ENCODE measurements at places on chromosomes 1 and 21.
A peak's percentile ranks its signal among the peaks of the same experiment; 100 is the strongest.

DNA sequence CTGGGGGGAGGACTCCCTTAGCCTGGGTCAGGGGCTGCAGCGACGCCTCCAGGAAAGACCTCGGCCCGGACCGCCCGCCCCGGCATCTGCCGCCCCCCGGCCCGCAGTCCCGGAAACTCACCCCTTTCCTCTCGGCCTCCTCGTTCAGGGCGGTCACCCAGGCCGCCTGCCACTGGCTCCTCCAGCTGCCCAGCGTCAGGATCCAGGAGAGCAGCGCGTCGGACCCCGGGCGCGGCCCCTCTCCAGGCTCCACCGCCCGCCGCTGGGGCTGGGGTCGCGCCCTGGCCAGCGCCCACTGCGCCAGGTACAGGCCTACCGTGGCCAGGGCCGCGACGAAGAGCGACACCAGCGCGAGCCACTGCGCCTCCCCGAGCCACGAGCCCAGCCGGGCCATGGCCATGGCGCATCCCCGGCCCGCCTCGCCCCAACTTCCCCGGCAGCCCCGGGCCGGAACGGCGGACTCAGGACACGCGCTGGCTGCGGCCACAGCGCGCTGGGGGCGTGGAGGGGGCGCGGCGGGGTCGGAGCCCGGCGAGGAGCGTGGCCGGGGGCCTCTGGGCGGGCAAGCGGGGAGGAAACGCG, 478 bp downstream of the C2CD2 start:
- no peaks in the 10 kb centered on the region for H3K27me3 ChIP-seq
- peak overlapping the region; percentile 96 for H3K4me3 ChIP-seq
- DNase-seq = no peak
- peak overlapping the region; percentile 86 for H3K27ac ChIP-seq

GRCh38 chr1:223035724-223036478, 107.1 kb downstream of the TLR5 start:
- no peak overlapping the region for H3K27ac ChIP-seq
- no peaks in the 10 kb centered on the region for H3K27me3 ChIP-seq
- H3K36me3 ChIP-seq = no peaks in the 10 kb centered on the region
- DNase-seq = no peak
- H3K4me1 ChIP-seq = peaks cover 13% of the 10 kb centered on the region
- no peak overlapping the region for H3K4me3 ChIP-seq

GRCh38 chr1:212683357-212683722, 16.3 kb downstream of the BATF3 start:
- no peaks in the 10 kb centered on the region for H3K27me3 ChIP-seq
- no peaks in the 10 kb centered on the region for H3K36me3 ChIP-seq
- H3K4me1 ChIP-seq = no peaks in the 10 kb centered on the region
- H3K4me3 ChIP-seq = no peak overlapping the region
- no peak overlapping the region for H3K27ac ChIP-seq

- no peaks in the 10 kb centered on the region for H3K36me3 ChIP-seq
- H3K4me1 ChIP-seq = no peaks in the 10 kb centered on the region
- H3K4me3 ChIP-seq = no peak overlapping the region
- DNase-seq = no peak
- H3K27ac ChIP-seq = no peak overlapping the region
Measured at GRCh38 chr1:209527372-209527771, 56.1 kb upstream of the CAMK1G start.

DNA sequence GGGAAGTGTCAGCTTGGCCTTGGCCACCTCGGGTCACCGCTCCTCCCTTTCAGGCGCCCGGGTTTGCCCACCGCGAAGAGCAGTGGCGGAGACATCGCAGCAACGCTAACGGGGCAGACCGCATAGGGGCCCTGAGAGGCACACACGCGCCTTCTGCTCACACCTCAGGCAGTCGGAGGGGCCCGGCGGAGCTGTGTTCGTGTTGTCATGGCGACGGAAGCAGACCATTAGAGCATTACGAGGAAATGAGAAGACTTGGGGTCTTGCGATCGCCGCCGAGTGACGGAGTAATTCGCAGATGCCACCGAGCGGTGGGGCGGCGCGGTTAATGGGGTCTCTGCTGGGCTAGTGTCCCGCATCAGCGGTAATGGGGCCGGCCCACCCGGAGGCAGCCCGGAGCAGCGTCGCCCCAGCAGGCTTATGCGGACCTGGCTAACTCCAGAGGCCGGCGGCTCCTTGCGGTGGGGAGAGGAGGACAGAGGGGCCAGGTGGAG, 144.1 kb downstream of the TNR start:
- no peaks in the 10 kb centered on the region for H3K4me1 ChIP-seq
- no peak for DNase-seq
- no peaks in the 10 kb centered on the region for H3K27me3 ChIP-seq
- H3K27ac ChIP-seq = no peak overlapping the region

DNA sequence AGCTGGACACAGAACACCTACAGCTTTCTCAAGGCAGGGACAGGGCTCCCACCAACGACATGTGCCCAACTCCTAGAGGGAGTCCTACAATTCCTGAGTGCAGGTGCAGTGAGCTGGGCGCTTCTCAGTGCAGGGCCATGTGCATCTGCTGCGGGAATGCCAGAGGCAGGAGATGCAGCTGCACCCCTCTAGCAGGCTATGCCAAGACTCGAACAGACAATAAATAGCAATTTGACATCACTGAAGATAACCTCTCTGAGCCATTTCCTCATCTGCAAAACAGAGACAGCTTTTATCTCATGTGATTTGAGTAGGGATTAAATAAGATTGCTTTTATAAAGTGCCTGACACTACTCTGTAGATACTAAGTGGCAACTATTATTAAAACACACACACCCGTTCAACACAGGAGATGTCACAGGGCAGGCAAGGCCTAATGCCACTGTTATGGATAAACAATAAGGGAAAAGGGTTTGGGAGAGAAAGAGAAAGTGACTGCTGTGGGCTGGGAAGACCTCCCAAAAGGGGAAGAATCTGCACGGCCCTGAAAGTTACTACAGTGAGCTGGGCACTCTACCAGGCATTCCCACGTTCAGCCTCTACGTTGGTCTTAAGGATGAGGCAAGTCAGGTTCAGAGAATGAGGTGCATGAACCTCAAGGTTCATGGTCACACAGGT, 5.7 kb downstream of the SLC9A1 start:
- H3K27me3 ChIP-seq = no peaks in the 10 kb centered on the region
- H3K4me3 ChIP-seq = no peak overlapping the region
- peaks cover 47% of the 10 kb centered on the region for H3K4me1 ChIP-seq
- peak overlapping the region; percentile 25 for H3K27ac ChIP-seq

DNA sequence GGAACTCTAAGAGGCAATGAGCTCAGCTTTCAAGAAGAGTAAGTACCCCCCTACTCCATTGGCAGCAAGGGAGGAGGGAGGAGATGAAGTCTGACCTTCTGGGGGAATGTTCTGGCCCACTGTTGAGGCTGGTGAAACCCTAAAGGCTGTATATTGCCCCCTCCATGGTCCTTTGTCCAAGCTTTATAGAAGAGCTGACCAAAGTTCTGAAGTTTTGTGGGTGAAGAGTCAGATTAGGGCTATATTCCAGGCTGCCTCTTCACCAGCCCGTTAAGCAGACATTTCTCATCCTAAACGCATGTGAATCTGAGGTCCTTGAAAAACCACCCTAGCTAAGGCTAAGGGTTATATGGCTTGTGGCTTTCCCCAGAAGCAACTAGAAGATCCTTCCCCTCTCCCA, 1.4 kb downstream of the C1orf94 start:
- no peaks in the 10 kb centered on the region for H3K36me3 ChIP-seq
- H3K4me1 ChIP-seq = no peaks in the 10 kb centered on the region
- no peak for DNase-seq
- H3K27me3 ChIP-seq = peaks cover 9% of the 10 kb centered on the region

- H3K27ac ChIP-seq = no peak overlapping the region
- no peaks in the 10 kb centered on the region for H3K4me1 ChIP-seq
- no peak for DNase-seq
Measured at GRCh38 chr1:2448098-2448445, 28.0 kb upstream of the PLCH2 start.

DNA sequence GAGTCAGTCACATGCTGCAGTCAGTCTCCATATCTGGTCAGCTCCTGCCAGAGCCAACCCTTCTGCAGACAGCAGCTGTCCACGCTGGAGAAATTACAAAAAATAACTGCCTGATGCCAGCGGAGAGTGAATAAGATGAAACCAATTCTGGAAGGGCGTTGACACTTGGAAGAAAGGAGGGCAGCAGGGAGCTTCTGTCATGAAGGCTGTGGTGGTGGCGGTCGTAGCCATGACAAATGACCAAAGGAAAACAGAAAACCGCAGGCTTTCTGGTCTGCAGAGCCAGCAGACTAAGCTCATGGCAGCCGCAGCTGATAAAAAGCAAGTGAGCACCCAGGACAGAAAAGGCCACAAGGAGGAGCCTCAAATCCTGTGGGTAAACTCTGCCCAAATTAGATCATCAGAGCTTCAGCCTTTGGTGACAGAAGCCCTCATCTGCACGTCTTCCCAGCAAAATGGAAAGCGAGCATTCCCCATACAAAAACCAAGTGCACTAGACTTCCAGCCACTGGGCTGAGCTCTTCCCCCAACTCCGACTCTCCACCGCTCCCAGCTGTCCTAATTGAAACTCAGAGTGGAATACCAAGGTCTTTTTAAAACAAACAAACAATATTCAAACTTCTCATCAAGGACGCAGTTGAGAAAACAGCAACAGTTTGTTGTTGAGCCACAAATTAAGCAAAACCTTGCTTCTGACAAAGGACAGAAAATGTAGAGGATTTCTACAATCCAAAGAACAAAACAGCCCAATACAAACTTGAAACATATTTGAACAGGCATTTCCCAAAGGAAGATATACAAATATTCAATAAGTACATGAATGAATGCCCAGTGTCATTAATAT, 28.7 kb downstream of the RSPH1 start:
- no peaks in the 10 kb centered on the region for H3K27me3 ChIP-seq
- no peaks in the 10 kb centered on the region for H3K36me3 ChIP-seq
- H3K27ac ChIP-seq = no peak overlapping the region

GRCh38 chr1:233269656-233270055, 25.9 kb downstream of the PCNX2 start:
- no peak overlapping the region for H3K4me3 ChIP-seq
- H3K27me3 ChIP-seq = no peaks in the 10 kb centered on the region
- no peak for DNase-seq

DNA sequence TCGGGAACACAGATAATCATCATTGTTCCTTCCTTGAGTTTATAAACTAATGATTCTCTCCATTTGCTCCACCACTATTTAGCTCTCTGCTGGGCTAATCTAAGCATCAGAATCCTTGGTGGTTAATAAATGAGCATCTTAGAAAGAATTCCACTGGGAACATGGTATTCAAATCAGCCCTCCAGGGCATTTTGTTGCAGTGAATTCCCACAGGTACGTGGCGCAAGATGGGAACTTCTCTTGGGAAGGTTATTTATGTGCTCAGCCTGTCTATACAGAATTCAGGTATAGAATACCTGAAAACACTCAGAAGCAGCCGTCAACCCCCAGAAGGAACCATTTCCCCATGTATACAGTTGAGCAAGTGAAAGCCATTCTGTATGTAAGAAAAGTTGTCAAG, 131.5 kb downstream of the NTNG1 start:
- H3K4me3 ChIP-seq = no peak overlapping the region
- H3K27ac ChIP-seq = no peak overlapping the region
- H3K4me1 ChIP-seq = no peaks in the 10 kb centered on the region
- H3K36me3 ChIP-seq = no peaks in the 10 kb centered on the region
- H3K27me3 ChIP-seq = no peaks in the 10 kb centered on the region

DNA sequence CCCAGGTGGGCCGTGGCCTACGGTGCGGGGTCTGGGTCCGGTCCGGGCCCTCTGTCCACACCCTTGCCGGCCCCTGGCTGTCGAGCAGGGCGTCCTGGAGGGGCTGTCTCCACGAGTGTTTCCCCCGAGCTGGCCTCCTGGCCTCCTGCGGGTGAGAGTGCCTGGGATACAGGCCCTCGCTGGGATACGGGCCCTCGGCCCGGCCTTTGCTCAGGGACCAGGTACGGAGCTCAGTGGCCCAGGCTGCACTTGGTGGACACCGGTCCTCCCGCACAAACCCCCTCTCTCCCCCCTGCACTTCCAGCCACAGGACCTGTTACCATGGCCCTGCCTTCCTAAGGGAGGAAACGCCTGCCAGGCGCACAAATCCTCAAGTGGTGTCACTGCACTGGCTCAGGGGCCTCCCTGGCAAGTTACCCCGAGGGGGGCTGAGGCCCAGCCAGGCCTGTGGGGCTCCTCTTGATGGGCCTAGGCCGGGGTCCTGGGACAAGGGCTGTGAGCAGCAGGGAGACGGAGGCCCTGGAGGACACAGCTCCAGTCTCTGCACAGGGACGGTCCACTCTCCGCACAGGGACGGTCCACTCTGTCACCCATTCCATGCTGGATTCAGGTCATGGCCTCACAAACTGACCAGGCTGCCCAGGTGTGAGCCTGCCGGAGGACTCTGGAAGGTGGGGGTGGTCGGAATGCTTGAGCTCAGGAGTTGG, 18.2 kb upstream of the RNF223 start:
- no peak overlapping the region for H3K4me3 ChIP-seq
- DNase-seq = no peak
- H3K4me1 ChIP-seq = no peaks in the 10 kb centered on the region
- no peak overlapping the region for H3K27ac ChIP-seq
- H3K36me3 ChIP-seq = no peaks in the 10 kb centered on the region
- H3K27me3 ChIP-seq = no peaks in the 10 kb centered on the region

- no peaks in the 10 kb centered on the region for H3K36me3 ChIP-seq
- no peaks in the 10 kb centered on the region for H3K27me3 ChIP-seq
- DNase-seq = no peak
- no peak overlapping the region for H3K4me3 ChIP-seq
- no peak overlapping the region for H3K27ac ChIP-seq
Measured at GRCh38 chr1:154859786-154860155, 10.3 kb downstream of the KCNN3 start.

GRCh38 chr1:182974506-182975191, 21.7 kb upstream of the SHCBP1L start:
- H3K4me3 ChIP-seq = no peak overlapping the region
- H3K27ac ChIP-seq = no peak overlapping the region
- H3K27me3 ChIP-seq = no peaks in the 10 kb centered on the region
- H3K4me1 ChIP-seq = no peaks in the 10 kb centered on the region
- no peak for DNase-seq

- H3K4me3 ChIP-seq = no peak overlapping the region
- no peaks in the 10 kb centered on the region for H3K27me3 ChIP-seq
- no peaks in the 10 kb centered on the region for H3K4me1 ChIP-seq
- no peak overlapping the region for H3K27ac ChIP-seq
- no peak for DNase-seq
Measured at GRCh38 chr21:31880816-31881215, 8.0 kb downstream of the HUNK start.

- H3K36me3 ChIP-seq = no peaks in the 10 kb centered on the region
- no peaks in the 10 kb centered on the region for H3K4me1 ChIP-seq
- DNase-seq = no peak
- H3K4me3 ChIP-seq = no peak overlapping the region
- no peak overlapping the region for H3K27ac ChIP-seq
- H3K27me3 ChIP-seq = no peaks in the 10 kb centered on the region
Measured at GRCh38 chr1:86062453-86062852, 94.1 kb downstream of the COL24A1 start.

DNA sequence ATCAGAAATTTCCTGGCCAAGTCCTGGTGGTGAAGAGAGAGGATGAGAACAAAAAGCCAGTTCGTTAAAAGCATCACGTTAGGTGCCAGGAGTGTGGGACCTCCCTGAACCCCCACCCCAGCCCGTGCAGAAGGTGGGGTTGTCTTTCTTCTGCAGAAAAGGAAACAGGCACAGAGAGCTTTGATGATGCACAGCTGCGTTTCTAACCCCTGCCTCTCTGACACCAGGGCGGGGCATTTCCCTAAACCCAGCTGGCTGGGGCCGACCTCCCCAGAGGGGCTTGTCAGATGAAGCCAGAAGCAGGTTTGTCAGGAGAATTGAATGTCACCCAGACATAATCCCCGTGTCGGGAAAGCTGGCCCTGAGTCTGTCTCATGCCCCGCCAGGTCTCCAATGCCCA, 189.3 kb upstream of the EDN2 start:
- H3K27me3 ChIP-seq = no peaks in the 10 kb centered on the region
- no peak overlapping the region for H3K4me3 ChIP-seq
- H3K27ac ChIP-seq = no peak overlapping the region
- H3K4me1 ChIP-seq = no peaks in the 10 kb centered on the region
